Fibroblast of skin of scalp (primary cell): ENCODE measurements at places on chromosomes 12 and 14.

DNA sequence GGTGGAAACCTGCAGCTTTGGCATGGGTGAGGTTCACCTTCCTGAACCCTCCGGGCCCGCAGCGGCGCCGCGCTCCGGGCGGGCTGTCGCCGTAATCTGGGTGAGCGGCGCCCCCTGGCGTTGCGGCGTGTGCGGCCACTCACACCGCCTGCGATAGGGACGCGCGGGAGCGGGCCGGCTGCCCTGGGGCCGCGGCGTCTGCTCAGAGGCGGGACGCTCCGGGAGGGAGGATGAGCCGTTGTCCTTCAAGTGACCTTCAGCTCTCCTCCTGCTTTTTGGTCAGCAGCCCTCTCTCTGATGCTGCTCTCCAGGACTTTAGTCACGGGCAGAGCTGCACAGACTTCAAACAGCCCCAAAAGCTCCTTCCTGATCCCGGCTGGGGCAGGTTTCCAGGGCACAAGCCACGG is 211.7 kb upstream of the FKBP4 start:
- peak; percentile 51 for DNase-seq

- no peak for DNase-seq
Observed at GRCh38 chr14:67710209-67710608, 8.5 kb downstream of the RDH12 start.

DNA sequence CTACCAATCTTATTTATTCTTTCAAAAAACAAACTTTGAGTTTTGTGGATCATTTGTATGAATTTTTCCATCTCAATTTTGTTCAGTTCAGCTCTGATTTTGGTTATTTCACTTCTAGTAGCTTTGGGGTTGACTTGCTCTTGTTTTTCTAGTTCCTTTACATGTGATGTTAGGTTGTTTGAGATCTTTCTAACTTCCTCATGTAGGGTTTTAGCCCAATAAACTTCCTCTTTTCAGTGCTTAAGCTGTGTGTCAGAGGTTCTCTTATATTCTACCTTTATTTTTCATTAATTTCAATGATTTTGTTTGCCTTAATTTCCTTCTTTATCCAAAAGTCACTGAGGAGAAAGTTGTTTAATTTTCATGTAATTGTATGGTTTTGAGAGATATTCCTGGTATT is 860.4 kb upstream of the FBXO33 start:
- DNase-seq = no peak

GRCh38 chr14:91059576-91060350 is 678 bp downstream of the RPS6KA5 start:
- no peak for DNase-seq

DNA sequence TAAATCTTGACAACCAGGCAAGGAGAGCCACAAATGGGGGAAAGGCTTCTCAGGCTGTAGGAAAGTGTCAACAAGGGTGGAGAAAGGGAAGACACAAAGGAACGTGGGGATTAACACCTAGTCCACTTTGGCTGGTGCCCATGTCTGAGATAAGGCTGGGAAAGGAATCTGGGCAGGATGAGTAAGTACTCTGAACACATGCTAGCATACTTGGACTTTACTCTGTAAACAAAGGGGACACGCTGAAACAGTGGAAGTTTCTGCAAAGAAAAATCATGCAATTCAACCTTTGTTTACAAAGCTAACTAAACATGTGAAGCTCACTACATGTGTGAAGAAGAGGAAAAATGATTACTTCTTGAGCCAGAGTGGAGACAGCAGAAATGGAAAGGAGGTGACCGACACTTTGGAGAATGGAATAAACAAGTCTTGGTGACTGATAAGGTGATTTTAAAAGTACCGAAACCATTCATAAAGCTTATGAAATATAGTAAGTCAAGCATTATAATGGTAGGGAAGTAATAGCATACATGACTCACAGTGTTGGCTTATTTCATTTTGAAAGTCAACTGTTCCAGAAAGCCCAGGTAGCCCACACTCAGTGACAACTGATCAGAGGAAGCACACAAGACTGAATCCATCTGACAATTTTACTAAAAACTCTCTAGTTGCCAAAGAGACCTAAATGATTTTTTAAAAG is 13.2 kb downstream of the CPNE8 start:
- no peak for DNase-seq

- DNase-seq = no peak
Observed at GRCh38 chr14:56237398-56237797, 119.2 kb downstream of the PELI2 start.

- no peak for DNase-seq
Observed at GRCh38 chr14:63512861-63513260, 30.3 kb downstream of the PPP2R5E start.

- DNase-seq = peak; percentile 87
Observed at GRCh38 chr12:43338848-43339526, 213.0 kb downstream of the ADAMTS20 start.
